ENCODE measurements at places on chromosomes 16 and 17.

- no peak overlapping the region for H3K27ac ChIP-seq
- no peaks in the 10 kb centered on the region for H3K4me1 ChIP-seq
- no peak overlapping the region for H3K4me3 ChIP-seq
Measured at GRCh38 chr16:74465281-74465680, 44.0 kb upstream of the CLEC18B start.

- no peak overlapping the region for H3K27ac ChIP-seq
- no peak for DNase-seq
- H3K4me3 ChIP-seq: no peak overlapping the region
- no peaks in the 10 kb centered on the region for H3K4me1 ChIP-seq
Measured at GRCh38 chr16:55832425-55832772, 497 bp downstream of the CES1 start.

DNA sequence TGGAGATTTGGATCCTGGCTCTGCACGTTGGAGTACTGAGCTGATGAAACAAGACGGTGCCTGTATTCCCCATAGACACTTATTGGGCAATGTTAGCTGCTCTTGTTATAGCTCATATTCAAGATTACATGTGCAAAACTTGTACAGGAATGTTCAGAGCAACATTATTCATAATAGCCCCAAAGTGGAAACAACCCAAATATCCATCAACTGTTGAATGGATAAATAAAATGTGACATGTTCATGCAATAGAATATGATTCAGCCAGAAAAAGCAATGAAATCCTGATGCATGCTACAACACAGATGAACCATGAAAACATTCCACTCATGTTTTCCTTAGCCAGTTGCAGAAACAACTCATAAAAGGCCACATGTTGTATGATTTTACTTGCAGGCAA is 5.7 kb upstream of the SDR42E1 start:
- DNase-seq: peak; percentile 13
- H3K4me3 ChIP-seq: no peak overlapping the region
- H3K27ac ChIP-seq: no peak overlapping the region
- no peaks in the 10 kb centered on the region for H3K4me1 ChIP-seq

DNA sequence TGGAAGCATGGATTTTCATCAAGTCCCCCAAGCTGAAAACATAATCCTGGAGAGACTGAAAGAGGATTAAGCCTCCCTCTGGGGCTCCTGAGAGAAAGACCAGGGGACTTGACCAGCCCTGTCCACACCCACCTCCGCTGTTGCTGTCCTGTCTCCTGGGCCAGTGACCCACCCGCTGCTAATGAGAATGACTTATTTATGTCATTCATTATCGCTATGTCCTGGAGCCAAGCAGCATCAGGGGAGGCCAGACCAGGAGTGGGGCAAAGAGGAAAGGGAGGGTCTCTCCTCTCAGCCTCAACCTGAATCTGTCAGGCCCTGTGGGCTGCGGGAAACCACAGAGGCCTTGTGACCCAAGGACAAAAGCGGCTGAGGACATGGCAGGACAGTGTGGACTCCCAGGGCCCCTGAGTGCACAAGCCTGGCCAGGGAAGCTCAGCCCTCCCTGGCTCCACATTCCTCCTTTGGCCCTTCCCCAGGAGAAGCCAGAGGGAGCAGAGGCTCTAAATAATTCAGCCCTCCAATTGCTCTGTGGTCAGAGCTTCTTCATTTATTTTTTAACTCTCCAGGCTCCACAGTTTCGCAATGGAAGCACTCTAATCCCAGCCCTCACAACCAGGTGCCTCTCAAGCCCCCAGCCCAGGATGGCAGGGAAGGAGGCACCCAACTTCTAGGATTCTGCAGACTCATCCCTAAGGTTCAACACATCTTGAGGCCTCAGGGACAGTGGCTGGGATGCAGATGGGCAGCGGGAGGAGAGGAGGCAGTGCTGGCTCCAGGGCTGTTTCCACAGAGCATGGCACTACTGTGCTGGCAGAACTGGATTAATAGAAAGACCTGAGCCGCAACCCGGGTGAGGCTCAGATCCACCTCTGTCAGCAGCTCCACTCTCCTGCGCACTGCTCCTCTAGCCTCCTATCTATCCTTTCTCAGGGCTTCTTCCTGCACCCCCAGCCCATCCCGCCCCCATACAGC is 19.1 kb downstream of the CUEDC1 start:
- H3K36me3 ChIP-seq: peaks cover 2% of the 10 kb centered on the region
- H3K27me3 ChIP-seq: no peaks in the 10 kb centered on the region
- DNase-seq: peak; percentile 68
- H3K4me3 ChIP-seq: peak overlapping the region; percentile 22

- no peaks in the 10 kb centered on the region for H3K4me1 ChIP-seq
- no peak overlapping the region for H3K4me3 ChIP-seq
- H3K27me3 ChIP-seq: no peaks in the 10 kb centered on the region
- H3K36me3 ChIP-seq: no peaks in the 10 kb centered on the region
- H3K27ac ChIP-seq: no peak overlapping the region
- DNase-seq: no peak
Measured at GRCh38 chr17:51646539-51646938, 386.2 kb downstream of the UTP18 start.

- peaks cover 14% of the 10 kb centered on the region for H3K4me1 ChIP-seq
- H3K27me3 ChIP-seq: no peaks in the 10 kb centered on the region
- no peak overlapping the region for H3K4me3 ChIP-seq
Measured at GRCh38 chr17:73069841-73070240, 22.6 kb downstream of the SLC39A11 start.

DNA sequence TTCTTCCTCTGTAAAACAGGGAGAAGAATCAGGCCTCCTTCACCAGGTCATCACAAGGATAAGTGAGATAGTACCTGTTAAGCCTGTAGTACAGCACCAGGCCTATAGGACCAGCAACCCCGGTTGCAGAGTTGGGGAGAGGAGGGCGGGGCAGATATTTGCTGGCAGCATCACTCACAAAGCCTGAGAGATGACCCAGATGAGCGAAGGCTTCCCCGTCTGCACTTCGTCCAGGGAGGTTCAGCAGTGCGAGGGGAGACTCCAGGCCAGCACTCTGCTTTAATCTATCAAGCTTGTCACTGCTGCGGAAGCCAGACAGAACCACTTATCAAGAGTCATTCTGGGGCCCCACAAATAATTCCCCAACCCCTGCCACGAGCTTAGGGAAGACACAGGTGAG is 15.8 kb upstream of the RBBP6 start:
- no peaks in the 10 kb centered on the region for H3K36me3 ChIP-seq
- no peaks in the 10 kb centered on the region for H3K4me1 ChIP-seq
- no peak overlapping the region for H3K27ac ChIP-seq
- H3K27me3 ChIP-seq: peaks cover 2% of the 10 kb centered on the region

All from fibroblast of lung (primary cell).